Caki2 (cell line): ENCODE measurements at places on chromosomes 3 and 15. TPM values are rescaled to one million over a fixed set of nuclear protein-coding genes. Genes with fewer than 3 reads are reported as not detected.
A peak's percentile ranks its signal among the peaks of the same experiment; 100 is the strongest.

DNA sequence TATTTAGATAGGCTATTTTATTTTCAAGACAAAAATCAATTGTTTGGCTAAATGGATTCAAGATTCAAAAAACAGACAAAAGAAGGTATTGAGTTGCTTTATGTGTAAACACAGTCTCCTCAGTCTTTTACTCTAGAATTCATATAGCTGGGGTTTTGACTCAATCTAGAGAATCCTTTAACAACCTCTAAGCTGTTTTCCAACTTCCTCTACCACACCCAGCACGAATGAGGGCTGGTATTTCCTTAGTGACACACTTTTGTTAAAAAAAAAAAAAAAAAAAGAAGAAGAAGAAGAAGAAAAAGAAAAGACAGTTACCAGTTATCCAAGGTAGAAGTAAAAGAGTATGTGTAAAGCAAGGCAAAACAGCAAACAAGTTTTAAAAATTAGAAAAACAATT lies 732.8 kb upstream of the GOLIM4 start:
- no peak for DNase-seq

DNA sequence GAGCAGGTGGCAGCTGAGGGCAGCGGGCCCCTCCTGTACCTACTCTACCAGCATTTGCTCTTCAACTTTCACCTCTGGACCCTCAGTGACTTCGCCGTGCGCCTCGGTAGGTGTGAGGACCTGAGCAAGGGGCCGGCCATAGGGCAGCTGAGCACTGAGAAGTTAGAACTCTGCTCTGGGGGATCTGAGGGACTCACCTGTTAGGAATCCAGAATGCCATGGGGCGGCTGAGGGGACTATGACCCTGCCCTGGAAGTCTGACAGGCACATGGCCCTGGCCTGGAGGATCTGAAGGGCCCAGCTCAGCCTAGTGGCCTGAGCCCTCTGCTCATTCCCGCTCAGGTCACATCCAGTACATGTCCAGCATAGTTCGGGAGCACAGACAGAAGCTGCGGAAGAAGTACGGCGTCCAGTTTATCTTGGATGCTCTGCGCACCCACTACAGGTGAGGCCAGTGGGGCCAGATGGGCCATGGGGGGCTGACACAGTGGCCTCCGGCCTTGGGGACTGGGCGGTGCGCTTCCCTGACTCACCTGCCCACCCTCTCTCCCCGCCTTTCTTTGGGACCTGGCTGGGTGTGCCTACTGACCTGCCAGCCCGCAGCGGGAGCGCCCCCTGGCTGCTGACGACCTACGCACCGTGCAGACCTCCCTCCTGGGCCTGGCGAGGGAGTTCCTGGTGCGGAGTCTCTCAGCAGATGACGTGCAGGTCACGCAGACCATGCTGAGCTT lies 18.8 kb downstream of the NBEAL2 start:
- peak; percentile 17 for DNase-seq

GRCh38 chr3:52121464-52121805 lies 32.8 kb downstream of the POC1A start:
- no peak for DNase-seq

- peak; percentile 63 for DNase-seq
Observed at GRCh38 chr3:128383316-128384235, 83.1 kb downstream of the DNAJB8 start.

DNA sequence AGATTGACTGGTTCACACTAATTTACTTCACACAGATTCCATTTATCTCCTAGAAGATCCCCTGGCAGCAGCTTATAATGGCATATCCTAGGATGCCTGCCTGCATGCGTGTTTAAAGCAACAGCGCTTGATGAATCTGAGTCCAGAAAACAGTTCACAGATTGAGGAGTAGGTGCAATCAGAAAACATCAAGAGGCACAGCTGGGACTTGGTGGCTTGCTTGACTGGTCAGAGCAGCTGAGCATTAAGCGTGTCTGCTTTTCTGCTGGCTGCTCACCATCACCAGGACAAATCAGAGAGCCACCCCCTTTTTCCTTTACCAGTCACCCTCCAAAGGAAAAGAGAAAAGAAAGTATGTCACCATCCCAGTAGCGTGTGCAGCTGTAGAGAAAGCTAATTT lies 223.6 kb downstream of the WDR72 start:
- DNase-seq: peak; percentile 85

- peak; percentile 19 for DNase-seq
Observed at GRCh38 chr15:88166082-88166993, 90.2 kb downstream of the NTRK3 start.

- no peak for DNase-seq
Observed at GRCh38 chr3:183634707-183635106, 716 bp upstream of the KLHL24 start.

- DNase-seq: no peak
Observed at GRCh38 chr3:183400352-183400751, 28.1 kb downstream of the MCF2L2 start.

- DNase-seq: no peak
Observed at GRCh38 chr3:69352305-69353087, 33.4 kb downstream of the FRMD4B start.

GRCh38 chr3:47664519-47664918 lies 85.9 kb upstream of the CSPG5 start:
- DNase-seq: no peak

- DNase-seq: no peak
Observed at GRCh38 chr3:68515237-68515636, 417.1 kb downstream of the TAFA4 start.

DNA sequence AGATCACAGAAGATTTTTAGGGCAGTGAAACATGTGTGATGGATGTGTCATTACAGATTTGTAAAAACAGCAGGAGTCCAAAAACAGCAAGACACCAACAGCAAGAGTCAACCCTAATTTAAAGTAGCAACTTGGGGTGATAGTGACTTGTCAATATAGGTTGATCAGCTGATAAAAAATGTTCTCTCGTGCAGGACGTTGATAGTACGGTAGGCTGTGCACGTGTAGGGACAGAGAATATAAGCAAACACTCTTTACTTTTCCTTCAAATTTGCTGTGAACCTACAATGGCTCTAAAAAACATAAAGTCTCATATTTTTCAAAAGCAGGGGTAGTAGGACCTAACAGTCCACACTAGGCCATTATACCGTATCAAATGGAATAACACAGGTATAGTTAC lies 120.8 kb downstream of the STAG1 start:
- DNase-seq: no peak

DNA sequence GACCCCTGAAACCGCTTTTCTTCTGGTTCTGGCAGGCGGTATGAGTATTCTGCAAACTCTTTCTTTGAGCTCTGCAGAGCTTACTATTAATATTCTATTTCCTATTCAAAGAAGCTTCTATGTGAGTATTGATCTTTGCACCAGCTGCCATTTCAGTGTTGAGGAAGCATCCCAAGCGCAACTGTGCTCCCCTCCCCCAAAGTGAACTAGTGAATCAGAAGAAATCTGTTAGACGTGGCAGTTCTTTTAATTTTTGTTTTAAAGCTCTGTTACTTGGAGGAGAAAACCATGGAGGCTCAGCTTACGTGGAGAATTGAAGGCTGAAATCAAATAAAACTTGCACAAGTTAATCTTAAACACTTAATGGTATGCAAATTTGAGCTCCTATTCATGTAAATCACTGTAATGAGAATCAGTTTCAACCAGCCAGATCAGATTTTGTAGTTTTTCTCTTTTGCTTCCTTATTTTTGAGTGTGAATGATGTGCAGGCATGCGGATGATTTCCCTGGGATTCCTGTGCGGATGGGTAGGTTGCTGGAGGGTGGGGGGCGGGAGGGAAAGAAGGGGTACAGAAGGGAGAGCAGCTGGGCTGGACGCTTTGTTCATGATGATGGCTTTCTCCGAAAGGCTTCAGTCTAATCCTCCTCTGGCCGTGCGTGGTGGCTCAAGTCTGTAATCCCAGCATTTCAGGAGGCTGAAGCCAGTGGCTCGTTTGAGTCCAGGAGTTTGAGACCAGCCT lies 16.1 kb upstream of the AGBL1 start:
- DNase-seq: no peak

- DNase-seq: no peak
Observed at GRCh38 chr3:34301313-34301712, 502.9 kb downstream of the PDCD6IP start.

GRCh38 chr15:79820176-79820575 lies 76.6 kb downstream of the MTHFS start:
- no peak for DNase-seq

DNA sequence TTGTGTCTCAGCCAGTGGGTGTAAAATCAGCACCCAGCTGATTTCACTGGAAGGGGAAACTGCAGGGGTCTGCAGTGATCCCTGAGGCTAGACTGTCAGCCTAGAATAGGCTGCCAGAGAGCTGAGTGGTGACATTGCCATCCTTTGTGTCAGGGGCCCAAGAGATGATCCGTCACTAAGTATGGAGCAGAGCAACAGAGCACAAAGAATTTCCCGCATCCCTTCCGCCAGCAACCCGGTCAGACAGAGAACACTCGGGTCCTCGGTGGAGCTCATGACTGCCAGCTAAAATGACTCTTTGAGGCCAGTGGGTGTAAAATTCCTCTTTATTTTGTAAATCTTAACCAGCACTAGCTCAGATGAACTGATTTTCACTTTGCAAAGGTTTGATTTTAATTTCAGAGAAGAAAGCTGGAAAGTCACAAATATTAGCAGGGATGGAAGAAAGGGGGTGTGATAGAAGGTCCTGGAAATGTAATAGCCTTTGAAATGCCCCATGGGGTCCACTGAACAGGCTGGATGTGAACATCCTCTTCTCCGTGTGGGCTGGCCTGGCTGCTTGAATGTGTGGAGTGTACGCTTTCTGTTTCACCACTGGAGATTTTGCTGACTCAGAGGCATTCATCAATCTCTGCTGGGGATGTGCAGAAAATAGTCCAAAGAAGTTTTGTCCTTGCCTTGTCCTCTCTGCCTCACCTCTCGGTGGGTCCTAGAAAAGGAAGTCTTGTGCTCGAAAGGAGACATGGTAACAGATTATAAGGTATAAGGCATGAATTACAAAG lies 138.8 kb downstream of the SV2B start:
- no peak for DNase-seq

GRCh38 chr3:18729671-18730070 lies 304.5 kb upstream of the SATB1 start:
- DNase-seq: no peak

- no peak for DNase-seq
Observed at GRCh38 chr15:101119181-101119580, 132.7 kb downstream of the CHSY1 start.

DNA sequence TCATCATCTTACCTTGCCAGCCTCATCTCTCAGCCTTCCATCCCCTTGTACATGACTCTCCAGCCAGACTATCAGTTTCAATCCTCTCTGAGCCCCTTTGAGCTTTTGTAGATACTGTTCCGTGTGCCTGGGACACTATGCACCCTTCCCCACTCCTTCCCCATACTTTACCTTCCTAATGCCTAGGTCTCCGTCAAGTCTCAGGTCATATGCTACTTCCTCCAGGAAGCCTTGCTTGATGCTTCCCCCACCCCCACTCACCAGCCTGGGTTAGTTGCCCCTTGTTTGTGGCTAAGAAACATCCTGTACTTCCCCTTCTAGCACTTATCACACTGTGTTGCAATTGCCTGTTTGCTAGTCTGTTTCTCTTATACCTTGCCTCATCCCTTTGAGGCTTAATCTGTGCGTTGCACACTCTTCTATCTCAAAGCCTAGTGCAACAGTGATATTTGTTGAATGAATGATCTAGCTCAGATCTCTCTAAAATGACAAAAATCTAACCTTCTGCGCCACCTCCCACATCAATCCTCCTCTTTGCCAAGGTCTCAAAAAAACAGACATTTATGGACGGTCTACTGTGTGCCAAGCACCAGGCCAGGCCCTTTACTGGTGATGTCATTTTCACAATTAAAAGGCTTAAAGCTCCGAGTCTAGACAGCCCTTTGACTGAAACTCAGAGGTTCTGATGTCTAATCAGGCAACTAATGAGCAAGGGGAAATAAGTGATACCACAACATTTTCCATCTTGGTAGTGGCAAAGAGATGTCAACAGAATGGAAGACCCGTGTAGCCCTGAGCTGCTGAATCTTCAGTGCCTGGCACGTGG lies 6.5 kb upstream of the USP3 start:
- no peak for DNase-seq

DNA sequence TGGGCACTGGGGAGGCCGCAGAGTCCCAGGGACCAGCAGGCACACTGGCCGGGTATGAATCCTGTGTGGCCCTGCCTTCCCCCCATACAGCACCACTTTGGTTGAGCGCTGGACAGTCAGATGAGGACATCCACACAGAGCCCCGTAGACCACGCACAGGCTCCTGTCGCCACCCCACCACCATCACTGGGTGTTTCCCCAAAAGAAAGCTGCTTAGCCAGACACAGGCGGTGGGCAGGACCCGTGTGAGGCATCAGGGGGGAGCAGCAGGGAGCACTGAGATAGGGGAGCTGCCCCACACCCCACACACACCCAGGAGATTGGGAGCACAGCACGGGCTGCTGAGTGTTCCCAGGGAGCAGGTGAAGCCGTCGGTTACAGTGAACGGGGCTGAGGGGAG lies 42.4 kb upstream of the SLC41A3 start:
- DNase-seq: no peak

- no peak for DNase-seq
Observed at GRCh38 chr3:188421836-188422540, 268.0 kb downstream of the LPP start.

GRCh38 chr3:171340434-171340833 lies 119.8 kb downstream of the TNIK start:
- DNase-seq: no peak

DNA sequence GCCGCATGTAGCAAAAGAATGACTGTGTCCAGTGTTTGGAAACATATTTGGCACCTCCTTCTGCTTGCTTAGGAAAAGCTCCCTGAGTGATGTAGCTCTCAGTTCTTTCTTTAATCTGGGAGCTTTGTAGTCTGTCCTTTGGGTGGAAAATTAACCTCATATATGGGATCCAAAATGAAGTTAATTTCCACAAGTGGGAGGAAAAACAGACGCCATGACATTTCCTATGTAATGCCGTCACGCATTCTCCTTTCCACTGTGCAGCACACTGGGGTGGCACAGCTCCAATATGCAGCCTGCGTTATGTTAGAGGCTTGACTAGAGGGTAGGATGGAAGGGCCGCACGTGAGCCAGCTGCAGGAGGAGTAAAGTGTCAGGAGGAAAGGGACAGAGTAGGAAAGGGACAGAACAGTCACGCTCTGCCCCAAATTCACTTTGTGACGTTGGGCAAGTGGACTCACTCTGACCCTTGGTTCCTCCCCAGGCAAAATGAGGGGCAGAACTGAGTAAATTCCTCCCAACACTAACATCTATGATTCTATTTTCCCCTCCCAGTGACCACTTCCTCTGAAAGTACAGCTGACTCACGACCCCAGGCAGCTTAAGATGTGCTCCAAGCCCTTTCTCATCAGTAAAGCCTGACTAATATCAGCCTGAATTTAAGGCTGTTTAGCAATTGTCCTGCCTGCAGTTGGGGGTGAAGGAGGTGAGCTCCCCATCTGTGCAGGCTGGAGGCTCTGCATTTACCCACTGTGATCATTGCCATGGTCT lies 176.5 kb upstream of the PFN2 start:
- no peak for DNase-seq

GRCh38 chr15:89480505-89480904 lies 15.9 kb downstream of the RHCG start:
- no peak for DNase-seq

The C3orf85 gene
- not detected in 2 replicates for total RNA-seq

The AADACL2 gene
- not detected in 2 replicates for total RNA-seq

The RNU5B-1 gene
- not detected in 2 replicates for total RNA-seq

The FANCD2OS gene
- total RNA-seq: not detected in 2 replicates

The TNFAIP8L3 gene
- 0.14 TPM in 1 of 2 replicates, not detected in the other for total RNA-seq

The TRAIP gene
- 7.0 and 16.5 TPM in 2 replicates for total RNA-seq

The HOMER2 gene
- 22.1 and 34.2 TPM in 2 replicates for total RNA-seq

The ARL6 gene
- 2.0 and 4.1 TPM in 2 replicates for total RNA-seq

The MUSTN1 gene
- not detected in 2 replicates for total RNA-seq

The SOX14 gene
- not detected in 2 replicates for total RNA-seq

The SPTSSB gene
- total RNA-seq: not detected in 2 replicates

The CYP1A2 gene
- not detected in 2 replicates for total RNA-seq

The TRIM42 gene
- total RNA-seq: not detected in 2 replicates

The A4GNT gene
- total RNA-seq: not detected in 2 replicates

The PLD1 gene
- total RNA-seq: 6.4 and 12.2 TPM in 2 replicates

The ASB14 gene
- not detected in 2 replicates for total RNA-seq
